ENCODE measurements at places on chromosomes 6 and 20. TPM values are rescaled to one million over a fixed set of nuclear protein-coding genes. Genes with fewer than 3 reads are reported as not detected.

Gene SPTLC3
- 12.5 TPM for total RNA-seq

Gene IL17A
- total RNA-seq, result not detected

Gene CALHM5
- total RNA-seq, result not detected

Gene PERP
- 266 TPM for total RNA-seq

Gene SYNDIG1
- 5.7 TPM for total RNA-seq

Gene EYS
- 0.05 TPM for total RNA-seq

Gene FGD2
- not detected for total RNA-seq

Gene C6orf52
- 0.50 TPM for total RNA-seq

Gene CD93
- not detected for total RNA-seq

Gene MYT1
- total RNA-seq, result not detected

Gene COL12A1
- 192 TPM for total RNA-seq

Gene NINL
- 7.7 TPM for total RNA-seq

Gene FUT9
- total RNA-seq, result under 0.01 TPM

Gene TRIM31
- not detected for total RNA-seq

Gene ZNF335
- total RNA-seq, result 20.2 TPM

Gene SLC22A16
- total RNA-seq, result not detected

Gene KCNG1
- 53.0 TPM for total RNA-seq

Gene RPS21
- total RNA-seq, result 894 TPM

Gene VARS2
- total RNA-seq, result 25.7 TPM

Gene GNAS-AS1
- 0.13 TPM for total RNA-seq

Gene PRSS16
- 10.5 TPM for total RNA-seq

Gene PFDN4
- total RNA-seq, result 43.6 TPM

Gene MLIP
- 0.33 TPM for total RNA-seq

Gene TBXT
- not detected for total RNA-seq

Gene FHL5
- total RNA-seq, result not detected

All from mammary epithelial cell (primary cell).